ENCODE measurements at places on chromosomes 12 and 14. TPM values are rescaled to one million over a fixed set of nuclear protein-coding genes. Genes with fewer than 3 reads are reported as not detected.

Gene TMEM179
- total RNA-seq, result not detected

Gene ESR2
- under 0.01 TPM for total RNA-seq

Gene LALBA
- not detected for total RNA-seq

Gene ITGB7
- total RNA-seq, result 0.37 TPM

Gene TEX52
- not detected for total RNA-seq

Gene EML5
- total RNA-seq, result under 0.01 TPM

Gene BATF
- not detected for total RNA-seq

Gene P2RX7
- total RNA-seq, result 1.7 TPM

Gene HIP1R
- total RNA-seq, result 10.7 TPM

Gene PMCH
- total RNA-seq, result not detected

Gene KRT2
- not detected for total RNA-seq

Gene MEG3
- 145 TPM for total RNA-seq

Gene METTL1
- 9.1 TPM for total RNA-seq

Gene CLEC4A
- 0.28 TPM for total RNA-seq

Gene DYRK4
- 85.3 TPM for total RNA-seq

Gene RERG
- 0.28 TPM for total RNA-seq

Gene NRXN3
- under 0.01 TPM for total RNA-seq

Gene DBX2
- total RNA-seq, result not detected

Gene INSM2
- not detected for total RNA-seq

Gene NR1H4
- 0.37 TPM for total RNA-seq

Gene NEMF
- 57.0 TPM for total RNA-seq

Gene NTN4
- total RNA-seq, result 47.8 TPM

Gene PYM1
- 39.7 TPM for total RNA-seq

Gene KCNMB4
- total RNA-seq, result 1.8 TPM

Gene MYO1H
- not detected for total RNA-seq

Gene CFAP54
- 1.4 TPM for total RNA-seq

Gene CACNA2D4
- 0.43 TPM for total RNA-seq

Gene TAMALIN
- total RNA-seq, result 6.5 TPM

Gene KLRK1
- total RNA-seq, result not detected

Gene SLCO1C1
- total RNA-seq, result not detected

Gene VRTN
- total RNA-seq, result not detected

Gene ETFBKMT
- 3.2 TPM for total RNA-seq

Gene RBP5
- total RNA-seq, result not detected

Gene KRT71
- not detected for total RNA-seq

Gene CMTM5
- 0.14 TPM for total RNA-seq

Gene HHIPL1
- 4.4 TPM for total RNA-seq

Gene DPPA3
- total RNA-seq, result not detected

Gene LBHD2
- not detected for total RNA-seq

Gene SLC38A2
- 748 TPM for total RNA-seq
